Fibroblast of lung (primary cell): ENCODE measurements at places on chromosomes 5 and 9. TPM values are rescaled to one million over a fixed set of nuclear protein-coding genes. Genes with fewer than 3 reads are reported as not detected.

- H3K27me3 ChIP-seq: no peaks in the 10 kb centered on the region
- no peak overlapping the region for H3K4me3 ChIP-seq
- no peak for DNase-seq
- no peaks in the 10 kb centered on the region for H3K4me1 ChIP-seq
These were observed 112.1 kb downstream of the EPB41L4A start for GRCh38 chr5:112306956-112307355.

The PCDHGC4 gene
- total RNA-seq: 1.5 and 3.0 TPM in 2 replicates

DNA sequence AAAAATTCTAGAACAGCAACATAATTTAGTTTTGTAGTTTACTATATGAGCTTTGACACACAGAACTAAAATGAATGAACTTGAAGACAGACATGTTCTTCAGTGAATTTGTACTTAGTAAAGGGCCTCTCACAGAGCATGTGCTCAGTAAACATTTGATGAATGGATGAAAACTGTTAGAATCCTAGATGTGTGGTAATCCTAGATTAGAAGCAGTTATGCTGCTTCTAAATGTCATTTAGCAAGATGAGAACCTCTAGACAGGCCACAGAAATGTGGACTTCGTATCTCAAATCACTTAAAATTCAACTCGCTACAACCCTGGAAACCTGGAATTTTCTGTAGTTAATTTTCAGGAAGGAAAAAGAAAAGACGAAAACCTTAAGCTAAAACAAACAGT lies 8.5 kb downstream of the GOLPH3 start:
- H3K4me1 ChIP-seq: peaks cover 7% of the 10 kb centered on the region
- H3K27ac ChIP-seq: no peak overlapping the region
- H3K4me3 ChIP-seq: no peak overlapping the region
- no peaks in the 10 kb centered on the region for H3K27me3 ChIP-seq

- no peak overlapping the region for H3K27ac ChIP-seq
- DNase-seq: no peak
- H3K36me3 ChIP-seq: peaks cover 2% of the 10 kb centered on the region
- no peak overlapping the region for H3K4me3 ChIP-seq
- no peaks in the 10 kb centered on the region for H3K27me3 ChIP-seq
These were observed 419.9 kb downstream of the BNC2 start for GRCh38 chr9:16450578-16450977.

GRCh38 chr5:149521739-149522685 lies 29.2 kb downstream of the CSNK1A1 start:
- H3K36me3 ChIP-seq: peaks cover 5% of the 10 kb centered on the region
- H3K4me3 ChIP-seq: no peak overlapping the region
- H3K27me3 ChIP-seq: no peaks in the 10 kb centered on the region
- H3K4me1 ChIP-seq: peaks cover 8% of the 10 kb centered on the region

The WDR41 gene
- 125 and 161 TPM in 2 replicates for total RNA-seq
